ENCODE measurements at places on chromosomes 13 and 19.

- DNase-seq, result no peak
Observed at GRCh38 chr13:27622881-27623280, 1.2 kb downstream of the POLR1D start.

DNA sequence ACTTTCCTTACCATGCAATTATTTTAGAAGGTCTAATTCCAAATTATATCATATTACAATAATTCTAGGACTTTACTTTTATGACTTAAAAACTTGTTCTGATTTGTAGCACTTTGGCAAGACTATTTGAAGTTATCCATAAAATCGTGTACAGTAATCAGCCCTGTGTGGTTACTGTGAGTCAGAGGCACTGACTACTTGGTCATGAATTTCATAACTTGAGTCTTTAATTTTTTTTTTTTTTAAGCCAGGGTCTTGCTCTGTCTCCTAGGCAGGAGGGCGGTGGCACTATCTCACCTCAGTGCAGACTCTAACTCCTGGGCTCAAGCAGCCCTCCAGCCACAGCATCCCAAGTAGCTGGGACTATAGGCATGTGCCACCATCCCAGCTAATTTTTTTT is 1319.2 kb upstream of the SLC10A2 start:
- no peak for DNase-seq

GRCh38 chr19:41398598-41398997 is 980 bp downstream of the BCKDHA start:
- DNase-seq, result no peak

DNA sequence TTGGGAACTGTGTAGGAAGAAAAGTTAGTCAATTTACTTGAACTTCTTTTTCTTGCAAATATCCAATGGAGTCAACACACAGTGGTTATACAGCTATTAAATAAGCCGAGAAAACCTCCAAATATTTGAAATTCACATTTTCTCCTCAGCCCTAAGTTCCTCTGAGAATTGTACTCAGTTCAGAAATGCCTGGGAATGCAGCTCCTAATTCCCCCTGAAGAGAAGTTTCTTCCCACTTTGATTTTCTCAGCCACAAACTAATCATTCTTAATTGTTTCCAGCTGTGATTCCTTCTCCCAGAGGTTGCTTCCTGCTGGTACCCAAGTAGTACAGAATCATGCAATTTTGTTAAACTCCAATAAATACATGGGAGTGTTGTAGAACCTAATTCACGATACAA is 246.1 kb upstream of the MIR17HG start:
- DNase-seq, result no peak

GRCh38 chr19:18991468-18991867 is 41.8 kb downstream of the SUGP2 start:
- DNase-seq, result no peak

GRCh38 chr19:23403581-23404324 is 8.5 kb upstream of the ZNF91 start:
- no peak for DNase-seq

DNA sequence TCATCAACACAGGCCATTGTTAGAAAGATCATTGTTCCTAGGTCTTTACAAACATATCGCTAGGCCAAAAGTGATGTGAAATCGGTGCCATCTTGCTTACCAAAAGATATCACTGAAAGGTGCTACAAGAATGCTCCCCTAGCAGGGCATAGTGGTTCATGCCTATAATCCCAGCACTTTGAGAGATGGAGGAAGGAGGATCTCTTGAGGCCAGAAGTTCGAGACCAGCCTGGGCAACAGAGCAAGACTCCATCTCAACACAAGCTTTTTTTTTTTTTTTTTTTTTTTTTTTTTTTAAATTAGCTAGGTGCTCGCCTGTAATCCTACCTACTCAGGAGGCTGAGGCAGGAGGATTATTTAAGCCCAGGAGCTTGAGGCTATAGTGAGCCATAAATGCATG is 92.1 kb downstream of the DACH1 start:
- DNase-seq, result no peak

- DNase-seq, result no peak
Observed at GRCh38 chr19:11247391-11247790, 8.0 kb downstream of the ANGPTL8 start.

DNA sequence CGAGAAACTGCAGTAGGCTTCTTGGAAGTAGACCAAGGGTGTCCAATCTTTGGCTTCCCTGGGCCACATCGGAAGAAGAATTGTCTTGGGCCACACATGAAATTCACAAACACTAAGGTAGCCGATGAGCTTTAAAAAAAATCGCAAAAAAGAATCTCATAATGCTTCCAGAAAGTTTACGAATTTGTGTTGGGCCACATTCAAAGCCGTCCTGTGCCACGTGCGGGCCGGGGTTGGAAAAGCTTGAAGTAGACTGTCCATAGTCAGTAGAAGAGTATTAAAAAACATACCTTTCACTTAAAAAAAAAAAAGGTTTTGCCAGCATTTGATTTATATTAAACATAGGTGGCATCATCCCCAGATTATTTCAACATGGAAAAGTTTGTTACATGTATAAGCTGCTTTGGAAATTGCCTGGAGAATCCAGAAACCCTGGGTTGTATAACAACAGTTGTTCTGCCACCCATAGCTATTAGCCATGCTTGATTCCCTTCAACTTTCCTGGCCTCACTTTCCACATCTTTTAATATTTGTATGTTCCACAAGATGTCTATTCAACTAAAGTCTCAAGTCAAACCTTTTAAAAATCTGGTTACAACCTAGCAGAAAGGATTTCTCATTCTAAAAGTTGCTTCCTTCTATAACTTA is 1.0 kb downstream of the IFT88 start:
- DNase-seq, result no peak

Measured in glomerular endothelial cell (primary cell).